ENCODE measurements at places on chromosomes 1 and 21. TPM values are rescaled to one million over a fixed set of nuclear protein-coding genes. Genes with fewer than 3 reads are reported as not detected.
A peak's percentile ranks its signal among the peaks of the same experiment; 100 is the strongest.

DNA sequence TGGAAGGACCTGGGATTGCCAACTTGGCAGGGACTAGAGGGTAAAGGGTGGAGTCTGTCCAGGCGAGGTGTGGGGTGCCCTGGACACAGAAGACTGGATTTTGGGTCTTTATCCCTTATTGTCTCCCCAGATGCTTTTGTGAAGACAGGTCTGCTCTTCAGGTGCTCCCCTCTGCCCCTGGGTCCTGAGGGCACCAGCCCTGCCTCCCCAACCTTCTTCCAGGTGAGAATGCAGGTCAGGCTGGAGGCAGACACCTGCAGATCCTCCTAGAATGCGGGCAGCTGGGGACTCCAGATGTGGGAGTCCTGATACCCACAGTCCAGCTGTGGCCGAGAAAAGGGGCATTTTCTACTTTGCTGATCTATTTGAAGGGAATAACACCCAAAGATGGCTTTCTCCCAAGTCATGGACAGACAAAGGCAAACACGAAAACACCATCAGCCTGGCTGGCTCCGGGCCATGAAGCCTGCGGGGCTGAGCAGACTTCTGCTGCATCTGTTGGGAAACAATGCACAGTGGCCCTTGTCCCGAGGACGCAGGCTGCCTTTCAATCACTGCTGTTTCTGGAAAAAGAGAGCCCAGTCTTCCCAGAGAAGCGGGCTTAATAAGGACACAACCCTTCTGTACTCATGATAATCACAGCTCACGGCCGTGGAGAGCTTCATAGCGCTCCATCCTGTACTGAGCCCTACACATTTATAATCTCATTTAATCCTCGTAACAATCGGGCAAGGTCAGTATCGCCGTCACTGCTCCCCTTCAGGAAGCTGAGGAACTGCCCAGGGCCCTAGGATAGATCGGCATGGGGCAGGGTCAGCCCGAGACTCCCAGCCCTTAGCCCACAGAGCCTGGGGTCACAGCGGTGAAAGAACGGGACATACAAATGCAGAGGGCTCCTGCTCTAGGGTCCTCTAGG, 62.0 kb upstream of the ABCG1 start:
- no peak overlapping the region for H3K27ac ChIP-seq
- no peak overlapping the region for H3K4me3 ChIP-seq
- peaks cover 30% of the 10 kb centered on the region for H3K4me1 ChIP-seq
- no peak for DNase-seq
- no peaks in the 10 kb centered on the region for H3K27me3 ChIP-seq

- H3K4me3 ChIP-seq = no peak overlapping the region
- H3K27ac ChIP-seq = no peak overlapping the region
- no peaks in the 10 kb centered on the region for H3K27me3 ChIP-seq
- DNase-seq = no peak
- H3K36me3 ChIP-seq = no peaks in the 10 kb centered on the region
These were observed 249.2 kb downstream of the MATN1 start for GRCh38 chr1:30473922-30474817.

- H3K4me1 ChIP-seq = peaks cover 9% of the 10 kb centered on the region
- H3K4me3 ChIP-seq = no peak overlapping the region
- no peak overlapping the region for H3K27ac ChIP-seq
- DNase-seq = peak; percentile 72
These were observed 31.3 kb downstream of the NSL1 start for GRCh38 chr1:212760126-212760823.

- no peak for DNase-seq
- H3K4me1 ChIP-seq = no peaks in the 10 kb centered on the region
- H3K27me3 ChIP-seq = no peaks in the 10 kb centered on the region
- H3K36me3 ChIP-seq = no peaks in the 10 kb centered on the region
These were observed 72.6 kb downstream of the DDR2 start for GRCh38 chr1:162704673-162705424.

- H3K27ac ChIP-seq = no peak overlapping the region
- H3K4me3 ChIP-seq = no peak overlapping the region
- DNase-seq = no peak
- H3K36me3 ChIP-seq = no peaks in the 10 kb centered on the region
- no peaks in the 10 kb centered on the region for H3K4me1 ChIP-seq
These were observed 27.7 kb downstream of the RRAGC start for GRCh38 chr1:38831731-38832369.

- H3K27ac ChIP-seq = no peak overlapping the region
- no peaks in the 10 kb centered on the region for H3K36me3 ChIP-seq
- H3K4me3 ChIP-seq = no peak overlapping the region
- H3K4me1 ChIP-seq = no peaks in the 10 kb centered on the region
These were observed 142.3 kb upstream of the TMPRSS15 start for GRCh38 chr21:18545908-18546307.

GRCh38 chr1:84840346-84840745, 52.7 kb downstream of the LPAR3 start:
- no peak overlapping the region for H3K27ac ChIP-seq
- H3K4me3 ChIP-seq = no peak overlapping the region
- H3K27me3 ChIP-seq = no peaks in the 10 kb centered on the region
- DNase-seq = no peak
- H3K4me1 ChIP-seq = no peaks in the 10 kb centered on the region
- no peaks in the 10 kb centered on the region for H3K36me3 ChIP-seq

DNA sequence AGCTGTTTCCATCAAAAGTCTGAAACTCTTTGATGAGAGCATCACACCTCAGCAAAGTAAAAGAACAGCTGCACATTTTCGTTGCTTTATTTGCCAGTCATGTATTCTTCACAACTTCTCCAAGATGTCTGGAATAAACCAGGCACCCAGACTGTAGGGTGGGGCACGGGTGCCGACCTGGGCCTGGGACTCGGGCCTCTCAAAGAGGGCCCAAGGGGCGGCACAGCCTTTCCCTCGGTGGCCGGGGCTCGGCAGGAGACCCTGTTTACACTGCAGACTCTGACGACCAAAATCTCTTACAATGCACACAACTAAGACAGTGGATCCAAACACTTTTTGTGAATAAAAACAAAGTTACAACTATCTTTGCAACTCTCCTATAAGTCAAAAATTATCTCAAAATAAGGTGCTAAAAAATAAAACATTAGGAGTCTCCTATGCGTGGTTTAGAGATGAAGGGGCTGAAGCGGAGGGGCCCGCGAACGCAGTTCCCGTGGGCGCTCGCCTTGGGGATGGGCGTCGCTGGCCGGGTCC, 696 bp downstream of the LSS start:
- no peaks in the 10 kb centered on the region for H3K27me3 ChIP-seq
- H3K4me3 ChIP-seq = peak overlapping the region; percentile 87
- H3K4me1 ChIP-seq = peaks cover 31% of the 10 kb centered on the region
- no peaks in the 10 kb centered on the region for H3K36me3 ChIP-seq
- peak overlapping the region; percentile 43 for H3K27ac ChIP-seq

DNA sequence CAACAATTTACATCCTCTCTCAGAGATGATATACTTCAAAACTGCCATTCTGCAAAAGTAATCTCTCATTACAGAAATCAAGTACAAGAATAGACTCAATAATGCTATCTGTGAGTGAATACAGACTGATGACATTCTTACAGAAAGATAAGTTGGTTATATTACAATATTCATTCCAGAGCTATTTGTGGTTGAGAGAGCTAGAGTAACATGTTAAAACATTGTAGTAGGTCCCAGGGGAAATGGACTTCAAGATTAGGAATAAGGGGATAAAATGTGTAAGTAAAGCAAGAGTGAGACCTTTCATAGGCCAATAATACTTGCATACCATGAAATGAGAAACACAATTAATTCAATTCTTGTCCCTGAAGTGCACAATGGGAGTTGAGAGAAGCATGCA, 1.5 kb downstream of the F13B start:
- H3K27ac ChIP-seq = no peak overlapping the region
- H3K36me3 ChIP-seq = no peaks in the 10 kb centered on the region
- H3K27me3 ChIP-seq = peaks cover 5% of the 10 kb centered on the region
- H3K4me1 ChIP-seq = no peaks in the 10 kb centered on the region
- no peak for DNase-seq

DNA sequence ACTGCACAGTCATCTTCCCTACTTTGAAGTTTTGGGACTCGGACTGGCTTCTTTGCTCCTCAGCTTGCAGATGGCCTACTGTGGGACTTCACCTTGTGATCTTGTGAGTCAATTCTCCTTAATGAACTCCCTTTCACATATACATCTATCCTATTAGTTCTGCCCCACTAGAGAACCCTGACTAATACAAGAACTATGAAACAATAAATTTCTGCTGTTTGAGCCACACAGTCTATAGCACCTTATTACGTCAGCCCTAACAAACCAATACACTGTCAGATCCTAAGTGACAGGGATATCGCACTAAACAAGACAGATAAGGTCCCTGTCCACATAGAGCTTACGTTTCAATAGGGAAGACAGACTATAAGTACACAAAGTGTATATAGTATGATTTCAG, 120.1 kb downstream of the PLPP3 start:
- no peaks in the 10 kb centered on the region for H3K36me3 ChIP-seq
- H3K27ac ChIP-seq = no peak overlapping the region
- no peak overlapping the region for H3K4me3 ChIP-seq
- H3K4me1 ChIP-seq = no peaks in the 10 kb centered on the region

DNA sequence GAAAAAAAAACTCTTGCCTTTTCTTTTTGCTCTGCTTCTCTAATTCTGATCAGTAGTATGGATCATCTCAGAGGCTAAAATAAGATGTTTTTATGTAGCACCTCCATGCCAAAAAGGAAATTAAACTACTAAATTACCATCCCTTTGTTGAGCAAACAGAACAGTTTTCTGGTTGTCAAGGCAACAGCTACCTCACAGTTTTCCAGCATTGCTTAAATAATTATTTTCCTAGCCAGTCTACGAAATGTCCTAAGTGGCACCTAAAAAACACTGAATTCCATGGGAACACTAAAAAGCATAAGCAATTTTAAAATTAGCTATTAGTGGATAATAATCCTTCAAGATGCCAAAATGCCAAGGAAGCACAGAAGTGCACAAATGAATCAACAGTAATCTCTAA, 61.7 kb downstream of the ARID4B start:
- H3K36me3 ChIP-seq = no peaks in the 10 kb centered on the region
- peaks cover 19% of the 10 kb centered on the region for H3K4me1 ChIP-seq
- no peak for DNase-seq
- no peaks in the 10 kb centered on the region for H3K27me3 ChIP-seq
- no peak overlapping the region for H3K27ac ChIP-seq

GRCh38 chr1:56417646-56418045, 161.7 kb downstream of the PLPP3 start:
- H3K27me3 ChIP-seq = no peaks in the 10 kb centered on the region
- H3K4me3 ChIP-seq = no peak overlapping the region
- no peak overlapping the region for H3K27ac ChIP-seq
- DNase-seq = no peak
- no peaks in the 10 kb centered on the region for H3K36me3 ChIP-seq

DNA sequence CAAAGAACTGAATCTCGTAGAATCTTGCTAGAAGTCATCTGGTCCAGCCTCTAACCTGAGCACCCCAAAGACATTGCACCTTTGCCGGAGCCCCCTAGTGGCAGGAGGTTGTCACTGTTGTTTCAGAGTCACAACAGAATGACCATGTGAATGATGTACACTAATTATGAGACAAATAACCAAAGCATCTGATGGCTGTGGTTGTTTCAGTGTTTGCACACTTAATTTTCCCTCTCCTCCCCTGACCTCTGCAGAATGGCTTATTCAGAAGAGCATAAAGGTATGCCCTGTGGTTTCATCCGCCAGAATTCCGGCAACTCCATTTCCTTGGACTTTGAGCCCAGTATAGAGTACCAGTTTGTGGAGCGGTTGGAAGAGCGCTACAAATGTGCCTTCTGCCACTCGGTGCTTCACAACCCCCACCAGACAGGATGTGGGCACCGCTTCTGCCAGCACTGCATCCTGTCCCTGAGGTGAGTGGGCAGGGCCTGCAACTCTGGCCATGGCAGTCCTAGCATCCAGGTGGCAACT, 26.4 kb downstream of the TRAF5 start:
- H3K4me3 ChIP-seq = peak overlapping the region; percentile 28
- H3K27ac ChIP-seq = peak overlapping the region; percentile 15
- DNase-seq = peak; percentile 70

GRCh38 chr1:226135059-226135651, 51.4 kb downstream of the ACBD3 start:
- no peaks in the 10 kb centered on the region for H3K4me1 ChIP-seq
- H3K27ac ChIP-seq = no peak overlapping the region
- DNase-seq = no peak
- H3K27me3 ChIP-seq = no peaks in the 10 kb centered on the region
- no peak overlapping the region for H3K4me3 ChIP-seq
- H3K36me3 ChIP-seq = no peaks in the 10 kb centered on the region

- H3K4me3 ChIP-seq = no peak overlapping the region
- H3K4me1 ChIP-seq = no peaks in the 10 kb centered on the region
- DNase-seq = no peak
- peaks cover 6% of the 10 kb centered on the region for H3K27me3 ChIP-seq
- H3K36me3 ChIP-seq = no peaks in the 10 kb centered on the region
- no peak overlapping the region for H3K27ac ChIP-seq
These were observed 160.9 kb upstream of the CSF3R start for GRCh38 chr1:36643371-36644270.

- DNase-seq = no peak
- no peak overlapping the region for H3K4me3 ChIP-seq
- H3K4me1 ChIP-seq = no peaks in the 10 kb centered on the region
- H3K27ac ChIP-seq = no peak overlapping the region
- peaks cover 2% of the 10 kb centered on the region for H3K27me3 ChIP-seq
These were observed 142.0 kb downstream of the AJAP1 start for GRCh38 chr1:4796161-4797015.

The FAF1 gene
- total RNA-seq = 44.0 TPM

The CASZ1 gene
- total RNA-seq = 21.8 TPM
